ENCODE measurements at places on chromosomes 5 and 9.

- no peak for DNase-seq
Measured at GRCh38 chr5:178683783-178684182, 46.7 kb downstream of the ZNF354A start.

DNA sequence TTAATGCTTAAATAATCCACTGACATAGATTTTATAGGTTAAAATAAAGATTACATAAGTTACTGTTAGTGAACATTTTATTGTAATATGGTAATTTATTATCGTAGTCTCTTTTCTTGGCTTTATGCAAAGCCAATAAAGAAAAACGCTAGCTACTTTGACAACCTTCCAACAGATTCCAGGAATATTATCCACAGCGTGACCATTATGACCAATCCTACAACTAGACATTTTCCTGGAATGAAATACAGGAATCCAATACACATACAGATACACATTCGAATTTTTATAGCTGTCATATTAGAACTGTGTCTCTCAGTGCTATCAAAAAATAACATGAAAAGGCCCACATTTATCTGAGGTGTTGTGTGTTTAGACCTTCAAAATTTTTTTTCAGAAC, 13.1 kb downstream of the RPS23 start:
- no peak for DNase-seq

DNA sequence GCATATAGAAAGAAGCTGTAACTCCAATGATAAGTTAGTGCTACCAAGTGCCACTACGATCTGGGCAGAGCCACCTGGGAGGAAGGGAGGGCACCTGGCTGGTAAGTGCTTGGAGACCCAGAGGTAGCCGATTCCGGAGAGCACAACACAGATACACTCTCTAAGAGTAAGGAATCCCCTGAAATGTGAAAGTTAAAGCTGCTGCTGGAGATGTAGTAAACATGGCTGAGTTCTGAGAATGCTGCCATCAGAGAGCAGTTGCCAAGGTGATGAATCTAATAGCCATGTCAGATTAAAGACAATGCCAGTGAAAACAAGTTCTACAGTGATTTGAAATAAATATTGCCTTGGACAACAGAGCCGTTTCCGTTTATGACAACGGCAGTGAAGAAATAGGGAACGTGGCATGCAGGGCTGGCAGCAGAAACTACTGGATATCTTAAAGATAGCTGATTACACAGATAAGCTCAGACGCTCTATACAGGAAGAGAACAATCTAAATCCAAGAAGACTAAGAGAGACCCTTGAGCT, 561.2 kb upstream of the C9orf72 start:
- no peak for DNase-seq

DNA sequence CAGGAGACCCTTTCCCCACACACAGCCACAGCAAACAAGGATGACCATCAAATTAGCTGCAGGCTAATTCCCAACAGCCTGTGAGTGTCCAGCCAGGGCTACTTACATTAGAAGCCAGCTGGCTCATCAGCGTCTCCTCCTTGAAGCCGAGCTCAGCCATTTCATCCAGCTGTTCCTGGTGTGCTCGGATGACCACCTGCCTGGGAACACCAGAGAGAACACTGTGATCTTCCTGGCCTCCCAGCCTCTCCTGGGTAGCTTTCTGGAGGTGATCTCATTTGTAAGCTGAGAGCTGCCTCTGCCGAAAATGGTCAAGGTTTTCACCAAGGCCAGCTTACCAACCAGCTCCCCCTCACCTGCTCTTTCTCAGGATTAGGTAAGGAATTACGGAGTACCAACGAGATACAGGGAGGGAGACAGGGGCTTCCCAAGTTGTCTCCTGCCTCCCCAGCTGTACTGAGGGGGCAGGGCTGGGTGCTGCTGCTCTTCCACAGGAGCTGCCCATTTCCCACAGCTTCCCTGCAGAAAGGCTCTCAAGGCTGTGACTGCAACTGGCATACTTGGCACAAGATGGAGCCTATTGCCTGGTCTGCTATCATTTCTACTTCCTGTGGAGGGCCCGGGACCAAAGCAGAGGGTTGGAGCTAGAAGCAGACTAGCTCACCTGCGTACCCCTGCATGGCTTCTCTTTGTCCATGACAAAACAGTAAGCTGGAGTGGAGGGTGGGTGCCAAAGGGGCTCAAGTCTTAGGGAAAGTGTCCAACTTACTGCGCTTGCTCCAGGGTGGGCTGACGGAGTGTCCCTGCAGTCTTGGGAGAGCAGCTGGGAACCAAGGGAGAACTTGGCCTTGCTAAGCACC, 73.9 kb downstream of the KIF24 start:
- DNase-seq = no peak

DNA sequence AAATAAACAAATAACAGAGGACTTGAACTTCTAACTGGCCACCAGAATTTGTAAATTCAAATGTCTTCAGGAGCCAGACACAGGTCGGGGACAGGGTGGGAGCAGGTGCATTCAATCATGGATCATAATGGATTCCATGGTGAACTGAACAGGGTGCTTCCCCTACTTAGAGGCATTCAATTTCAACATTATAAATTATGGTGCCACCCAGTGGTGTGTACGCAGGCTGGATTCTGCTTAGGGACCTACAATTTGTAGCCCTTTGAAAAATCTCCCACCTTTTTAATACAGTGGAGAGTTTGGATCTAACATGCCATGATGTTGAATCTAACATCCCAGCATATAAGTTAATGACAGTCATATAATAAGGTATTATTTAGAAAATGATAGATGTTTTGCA, 22.3 kb downstream of the KLF9 start:
- no peak for DNase-seq

- DNase-seq = peak; percentile 40
Measured at GRCh38 chr5:133552925-133553525, 59.3 kb downstream of the FSTL4 start.

DNA sequence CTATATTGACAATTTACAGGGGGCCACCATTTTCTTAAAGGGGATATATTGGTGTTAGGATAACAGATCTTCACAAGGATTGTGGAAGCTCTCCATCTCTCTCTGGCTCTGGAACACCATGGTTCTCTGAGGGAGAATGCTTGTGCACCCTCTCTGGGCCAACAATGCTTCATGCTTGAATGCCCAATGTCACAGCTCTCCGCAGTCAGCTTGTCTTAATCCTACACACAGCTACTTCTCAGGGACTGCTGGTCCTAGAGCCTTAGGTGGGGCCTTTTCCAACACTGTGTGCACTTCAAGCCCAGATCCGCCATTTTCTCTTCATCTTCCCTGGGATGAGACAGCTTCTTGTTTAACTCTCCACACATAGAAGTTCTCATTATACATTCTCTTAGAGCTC, 6.9 kb upstream of the PDLIM4 start:
- DNase-seq = no peak

GRCh38 chr5:52895075-52895474, 94.1 kb upstream of the ITGA2 start:
- no peak for DNase-seq
